ENCODE measurements at places on chromosomes 11 and 22.

DNA sequence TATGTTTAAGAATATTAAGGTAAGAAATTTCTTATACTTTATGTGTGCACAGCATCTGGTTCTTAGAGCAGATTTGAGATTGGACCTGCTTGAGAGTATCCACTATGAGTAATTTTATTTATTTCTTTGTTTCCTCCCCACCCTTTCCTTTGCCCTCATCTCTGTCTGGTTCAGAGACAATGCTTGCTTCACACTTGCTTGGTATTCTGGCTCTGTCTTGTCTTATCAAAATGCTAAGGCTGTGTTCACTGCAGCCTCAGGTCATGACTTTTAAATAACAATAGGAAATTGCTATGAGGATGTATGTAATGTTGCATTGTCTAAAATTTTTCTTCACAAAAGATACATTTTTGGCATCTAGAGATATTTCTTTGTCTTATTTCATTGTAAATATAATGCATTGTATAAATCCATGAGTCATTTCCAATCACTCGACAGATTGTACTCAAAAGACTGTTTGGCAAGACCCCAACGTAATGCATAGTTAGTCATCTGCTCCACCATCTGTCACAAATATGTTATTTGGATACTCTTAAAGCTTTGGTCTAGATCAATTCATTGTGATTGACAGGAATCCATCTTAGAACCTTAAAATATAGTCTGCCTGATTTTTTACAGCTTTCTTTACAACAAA, 395.7 kb downstream of the AASDHPPT start:
- no peak for DNase-seq

DNA sequence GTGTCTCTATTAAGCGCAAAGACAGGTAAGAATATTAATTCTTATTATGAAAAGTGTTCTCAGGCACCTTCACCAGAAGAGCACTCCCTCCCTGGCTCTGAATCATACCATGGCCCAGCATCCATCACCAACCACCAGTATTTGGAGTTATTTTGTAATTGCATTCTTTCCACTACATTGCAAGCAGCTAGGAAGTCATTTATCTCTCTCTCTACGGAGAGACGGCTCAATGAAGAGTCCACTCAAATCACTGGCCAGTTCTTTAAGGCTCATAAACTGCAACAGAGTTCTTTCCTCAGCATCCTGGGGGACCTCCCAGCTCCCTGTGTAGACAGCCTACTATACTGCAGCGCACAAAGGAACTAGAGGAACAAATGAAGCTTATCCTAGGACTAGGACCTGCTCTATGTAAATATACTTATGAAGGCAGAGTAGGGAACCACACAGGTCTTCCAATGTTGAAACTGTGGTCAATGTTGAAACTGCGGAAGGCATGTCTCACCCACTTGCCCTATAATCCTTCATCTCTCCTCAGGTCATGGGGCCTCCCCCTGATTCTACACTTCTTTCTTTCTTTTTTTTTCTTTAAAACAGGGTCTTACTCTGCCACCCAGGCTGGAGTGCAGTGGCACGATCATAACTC, 63.4 kb downstream of the AAMDC start:
- no peak for DNase-seq

- no peak for DNase-seq
These were observed 89.4 kb downstream of the SYN3 start for GRCh38 chr22:32968746-32969145.

GRCh38 chr11:79437981-79438630, 2.7 kb downstream of the TENM4 start:
- DNase-seq: no peak

DNA sequence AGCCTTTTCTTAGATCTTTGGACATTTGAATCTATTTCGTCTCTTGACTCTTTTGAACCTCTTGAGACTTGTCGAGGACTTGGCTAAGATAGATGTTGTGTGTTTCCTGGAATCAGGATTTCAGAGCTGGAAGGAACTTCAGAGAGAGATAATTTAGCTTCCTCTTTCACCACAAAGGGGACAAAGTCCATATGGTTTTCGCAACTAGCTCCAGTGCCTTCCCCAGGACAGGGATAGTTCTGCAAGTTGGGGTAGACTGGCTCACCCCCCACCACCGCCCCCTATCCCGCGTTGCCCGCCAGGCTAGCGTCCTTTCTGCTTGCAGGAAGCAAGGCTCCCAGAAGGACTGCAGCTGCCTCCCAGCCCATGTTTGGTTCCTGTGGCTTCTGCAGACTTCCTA, 75.7 kb upstream of the MYO18B start:
- no peak for DNase-seq

GRCh38 chr11:23283666-23284065, 423.4 kb upstream of the CCDC179 start:
- DNase-seq: no peak

- no peak for DNase-seq
These were observed 30.9 kb downstream of the ZFTA start for GRCh38 chr11:63737718-63738117.

- DNase-seq: no peak
These were observed 98.2 kb downstream of the NTM start for GRCh38 chr11:131468565-131468964.

DNA sequence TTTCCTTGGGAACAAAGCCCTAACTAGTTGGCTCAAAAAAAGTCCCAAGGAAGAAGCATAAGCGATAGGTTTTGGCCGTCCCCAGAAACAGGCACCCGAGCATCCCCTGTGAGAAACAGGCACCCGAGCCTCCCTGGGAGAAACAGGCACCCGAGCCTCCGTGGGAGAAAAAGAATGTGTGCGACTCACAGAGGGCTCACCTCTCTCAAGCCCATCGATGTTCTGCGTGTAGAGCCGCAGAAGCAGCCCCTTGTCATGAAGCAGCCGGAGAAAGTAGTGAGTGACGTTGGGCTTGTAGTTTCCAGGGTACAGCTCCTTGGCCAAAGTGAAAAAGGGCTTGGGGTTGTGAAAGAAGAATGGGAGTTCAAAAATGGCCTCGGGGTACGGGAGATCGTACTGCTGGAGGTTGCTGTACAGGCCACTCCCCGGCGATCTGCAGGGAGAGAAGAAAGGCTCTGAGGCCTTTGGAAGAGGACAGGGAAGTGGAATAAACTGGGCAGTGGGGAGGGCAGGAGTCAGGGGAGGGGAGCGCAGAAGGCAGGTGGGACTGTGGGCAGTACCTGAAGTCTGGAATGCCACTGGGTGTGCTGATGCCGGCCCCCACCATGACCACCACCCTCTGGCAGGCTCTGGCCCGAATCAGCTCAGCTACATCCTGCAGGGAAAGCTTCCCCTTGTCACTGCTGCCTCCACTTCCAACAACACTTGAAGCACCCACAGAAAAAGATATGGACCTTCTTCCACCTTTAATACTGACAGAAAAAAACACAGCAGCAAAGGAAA, 3.2 kb downstream of the SIRT3 start:
- no peak for DNase-seq

- no peak for DNase-seq
These were observed 28.6 kb upstream of the GAB2 start for GRCh38 chr11:78446210-78446609.

DNA sequence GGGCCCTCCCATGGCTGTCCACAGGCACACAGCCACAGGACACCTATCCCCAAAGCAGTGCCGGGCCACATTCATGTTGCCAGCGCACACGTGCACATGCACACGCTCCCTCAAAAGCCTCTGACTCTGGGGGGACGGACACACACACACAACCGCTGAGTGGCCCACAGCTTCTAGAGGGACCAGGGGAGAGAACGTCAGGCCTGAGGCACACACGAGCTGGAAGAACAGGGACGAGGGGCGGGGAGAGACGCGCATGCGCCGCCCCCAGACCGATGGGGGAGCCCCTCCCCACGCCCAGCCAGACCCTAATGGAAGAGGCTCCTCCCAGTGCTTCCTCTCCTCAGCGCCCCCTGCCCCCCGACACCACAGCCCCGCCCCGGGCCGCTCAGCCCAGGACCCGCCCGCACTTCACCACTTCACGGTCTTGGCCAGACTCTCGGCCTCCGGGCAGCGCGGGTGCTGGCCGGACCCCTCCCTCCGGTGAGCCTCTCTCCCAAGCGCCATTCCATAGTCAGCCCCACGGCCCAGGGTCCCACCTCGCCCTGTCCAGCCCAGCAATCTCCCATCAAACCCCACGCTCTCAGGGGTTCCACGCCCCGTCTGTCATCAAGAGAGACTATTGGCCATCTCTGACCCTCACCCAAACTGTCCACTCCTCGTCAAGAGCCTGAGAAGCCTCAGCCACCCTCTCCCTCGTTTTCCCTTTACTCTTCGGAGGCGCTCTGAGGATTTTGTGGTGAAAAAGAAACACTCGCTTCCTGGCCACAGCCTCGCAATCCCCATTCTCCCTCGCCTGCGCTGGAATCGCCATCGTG, 11.7 kb downstream of the NRXN2 start:
- no peak for DNase-seq

DNA sequence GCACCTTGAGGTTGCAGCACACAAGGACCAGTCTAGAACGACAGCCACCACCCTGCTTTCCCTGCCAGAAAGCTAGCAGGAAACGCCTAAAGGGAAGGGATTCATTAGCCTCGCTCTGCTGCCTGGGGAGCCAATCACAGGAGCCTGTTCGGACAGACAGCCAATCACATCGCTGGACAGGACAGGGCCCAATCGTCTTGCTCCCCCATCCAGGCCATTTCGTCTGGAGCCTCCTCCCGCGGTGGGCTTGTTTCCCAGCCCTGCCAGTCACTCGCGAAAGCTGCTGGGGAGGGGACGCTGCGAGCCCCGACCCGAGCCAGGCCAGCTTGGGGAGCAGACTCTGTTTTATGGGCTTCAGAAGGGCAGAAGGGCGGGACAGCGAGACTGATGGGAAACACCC, 79.8 kb upstream of the NCAM1 start:
- no peak for DNase-seq

GRCh38 chr11:72781313-72782080, 12.3 kb downstream of the STARD10 start:
- peak; percentile 36 for DNase-seq

GRCh38 chr11:100512475-100512874, 174.6 kb upstream of the ARHGAP42 start:
- DNase-seq: no peak

DNA sequence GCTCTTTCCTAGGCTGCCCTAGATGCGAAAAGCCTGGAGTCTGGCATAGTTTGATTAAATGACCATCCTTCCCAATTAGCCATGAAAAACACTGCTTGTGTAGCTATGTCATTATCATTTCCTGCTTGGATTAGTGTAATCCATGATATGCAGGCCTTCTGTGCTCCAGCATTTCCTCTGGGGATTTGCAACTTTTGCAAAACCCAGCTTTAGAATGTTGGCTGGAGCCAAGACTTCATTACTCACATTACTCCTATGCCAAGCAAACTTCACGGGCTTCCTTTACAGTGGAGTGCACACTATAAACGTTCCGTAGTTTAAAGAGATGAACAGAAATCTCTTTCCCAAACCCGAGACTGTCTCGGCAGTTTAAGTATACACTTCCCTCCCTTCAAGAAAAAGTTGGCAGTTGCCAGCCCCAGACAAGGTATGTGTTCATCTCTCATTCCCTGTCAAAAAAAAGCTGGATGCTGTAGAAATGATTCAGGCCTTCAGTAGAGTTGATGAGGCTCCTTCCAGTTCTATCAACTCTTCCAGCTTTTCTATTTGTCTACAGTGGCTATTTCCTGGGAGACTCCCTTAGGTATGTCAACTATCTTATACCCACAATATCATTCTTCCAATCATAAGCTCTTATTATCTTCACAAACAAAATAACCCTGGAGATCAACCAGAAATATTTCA, 180.0 kb downstream of the MAML2 start:
- DNase-seq: no peak

DNA sequence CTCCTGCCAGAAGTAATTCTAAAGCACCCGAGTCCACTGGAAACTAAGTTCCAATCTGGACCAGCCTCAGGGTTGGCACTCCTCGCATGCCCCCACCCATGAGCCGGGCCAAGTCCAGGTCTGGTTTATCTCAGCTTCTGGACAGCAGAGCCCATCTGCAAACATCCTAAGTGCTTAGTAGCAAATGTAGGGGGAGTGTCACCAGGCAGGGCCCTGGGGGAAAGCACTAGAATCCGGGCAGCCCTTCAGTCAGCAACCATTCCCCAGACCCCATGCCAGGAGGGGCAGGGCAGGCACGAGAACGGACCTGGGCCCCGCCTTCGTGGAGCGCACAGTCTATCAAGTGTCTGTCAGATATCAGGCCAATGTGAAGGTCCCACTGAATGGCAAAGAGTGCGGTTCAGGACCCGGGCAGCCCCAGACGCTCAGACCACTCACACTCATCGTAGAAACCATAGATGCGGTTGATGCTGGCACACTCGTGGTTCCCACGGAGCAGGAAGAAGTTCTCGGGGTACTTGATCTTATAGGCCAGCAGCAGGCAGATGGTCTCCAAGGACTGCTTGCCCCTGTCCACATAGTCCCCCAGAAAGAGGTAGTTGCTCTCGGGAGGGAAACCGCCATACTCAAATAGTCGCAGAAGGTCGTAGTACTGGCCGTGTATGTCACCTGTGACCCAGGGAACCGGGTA, 1.3 kb downstream of the PPP1CA start:
- DNase-seq: no peak

Measured in activated T-cell treated with anti-CD3 and anti-CD28 coated beads for 24 hours (primary cell).